H1 (cell line): ENCODE measurements at places on chromosomes 1 and 21.

DNA sequence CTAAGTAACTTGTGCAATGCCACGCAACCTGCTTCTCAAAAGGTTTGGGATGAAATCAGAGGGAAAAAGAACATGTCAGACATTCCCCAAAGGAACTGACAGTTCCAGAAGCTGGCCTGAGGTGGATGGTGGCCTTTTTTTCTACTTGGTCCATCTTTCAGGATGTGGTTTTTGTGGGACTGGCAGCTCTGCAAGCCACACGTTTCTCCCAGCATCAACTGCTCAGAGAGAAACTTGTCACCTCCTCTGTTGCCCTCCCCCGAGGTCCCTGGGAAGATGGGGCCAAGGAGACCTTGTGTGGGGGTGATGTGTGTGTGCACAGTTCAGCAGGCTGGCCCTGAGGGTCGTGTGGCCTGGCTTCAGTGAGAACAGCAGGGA lies 2.5 kb upstream of the DHRS3 start:
- no peak for DNase-seq

GRCh38 chr1:32867671-32868070 lies 3.0 kb downstream of the FNDC5 start:
- no peak for DNase-seq

GRCh38 chr1:45721207-45721606 lies 29.2 kb downstream of the IPP start:
- DNase-seq: no peak

DNA sequence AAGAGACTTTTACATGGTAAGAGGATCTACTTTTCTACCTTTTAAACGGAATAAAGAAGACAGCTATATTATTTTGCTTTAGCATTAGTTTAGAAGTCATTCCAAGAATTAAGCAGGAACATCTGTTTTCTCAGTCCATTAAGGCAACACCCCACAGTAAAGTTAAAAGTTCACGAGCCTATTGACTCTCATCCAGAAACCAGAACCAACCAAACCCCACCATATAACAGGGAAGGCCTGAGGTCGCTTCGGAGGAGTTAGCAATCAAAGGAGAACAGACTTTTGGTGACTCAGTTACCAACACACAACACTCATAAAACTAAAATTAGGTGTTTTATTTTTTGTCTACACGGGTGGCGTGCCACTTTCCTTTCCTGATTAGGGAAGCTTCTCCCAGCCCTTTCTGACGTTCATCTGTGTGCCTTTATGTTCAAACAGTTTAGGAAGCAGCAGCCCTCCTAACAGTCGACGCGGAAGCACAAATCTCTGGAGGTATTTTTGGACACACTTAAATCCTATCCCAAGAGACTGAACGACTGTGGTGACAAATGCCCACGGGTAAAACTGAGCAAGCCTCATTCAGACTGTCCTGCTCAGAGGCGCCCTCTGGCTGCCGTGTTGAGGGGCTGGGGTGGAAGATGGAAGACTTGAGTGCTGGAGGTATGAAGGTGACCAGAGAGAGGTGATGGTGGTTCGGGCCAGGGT lies 8.6 kb upstream of the PLA2G2C start:
- DNase-seq: peak; percentile 82

DNA sequence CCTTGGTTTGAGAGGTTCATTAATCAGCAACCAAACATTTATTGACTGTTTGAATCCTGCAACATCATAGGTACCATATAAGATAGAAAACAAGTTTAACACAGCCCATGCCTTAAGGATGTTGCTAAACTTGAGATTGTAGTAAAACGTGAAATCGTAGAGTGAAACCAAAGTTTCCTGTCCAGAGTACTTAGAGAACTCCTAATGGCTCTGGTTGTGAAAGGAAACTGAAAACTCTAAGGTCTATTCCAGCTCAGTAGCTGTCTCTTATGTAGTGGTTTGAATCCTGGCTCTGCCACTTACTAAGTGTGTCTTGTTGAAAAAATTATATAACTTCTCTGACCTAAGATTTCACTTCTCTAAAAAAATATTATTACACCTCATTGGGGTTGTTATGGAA lies 310.9 kb downstream of the NTNG1 start:
- DNase-seq: no peak

DNA sequence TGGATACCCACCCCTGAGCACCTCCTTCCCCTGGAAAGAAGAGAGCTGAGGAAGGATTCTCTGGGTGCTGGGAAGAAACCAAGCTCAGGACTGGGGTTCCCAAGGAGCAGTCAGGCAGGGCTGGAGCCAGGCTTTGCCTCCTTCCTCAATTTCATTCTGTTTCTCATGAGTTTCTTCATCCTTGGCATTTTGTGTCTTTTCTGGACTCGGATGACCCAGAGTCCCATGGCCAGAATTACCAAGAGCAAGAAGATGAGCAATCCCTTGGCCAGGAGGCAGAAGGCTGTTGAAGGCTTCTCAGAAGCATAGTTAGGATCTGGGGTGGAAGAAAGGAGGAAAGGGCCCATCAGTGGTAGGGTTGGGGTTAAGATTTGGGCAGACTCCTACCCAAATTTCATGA lies 2.5 kb downstream of the SLAMF9 start:
- no peak for DNase-seq

- no peak for DNase-seq
Measured at GRCh38 chr1:160001440-160001839, 30.4 kb downstream of the PIGM start.

DNA sequence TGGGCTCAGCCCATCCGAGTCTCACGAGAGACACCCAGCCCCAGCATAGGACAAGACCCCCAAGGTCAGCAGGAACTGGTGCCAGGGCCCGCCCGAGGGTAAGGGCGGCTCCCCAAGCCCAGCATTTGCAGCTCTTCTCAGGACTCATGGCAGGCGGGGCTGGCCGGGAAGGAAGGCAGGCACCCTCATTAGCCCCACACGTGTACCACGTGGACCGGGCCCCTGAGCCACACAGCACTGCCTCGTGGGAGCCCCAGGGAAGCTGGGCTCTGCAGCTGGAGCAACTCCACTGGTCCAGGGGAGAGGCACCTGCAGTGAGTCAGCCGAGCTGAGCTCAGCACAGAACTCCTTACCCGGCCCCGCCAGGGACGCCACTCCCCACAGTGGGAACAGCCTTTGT lies 97.7 kb upstream of the IFFO2 start:
- DNase-seq: no peak

DNA sequence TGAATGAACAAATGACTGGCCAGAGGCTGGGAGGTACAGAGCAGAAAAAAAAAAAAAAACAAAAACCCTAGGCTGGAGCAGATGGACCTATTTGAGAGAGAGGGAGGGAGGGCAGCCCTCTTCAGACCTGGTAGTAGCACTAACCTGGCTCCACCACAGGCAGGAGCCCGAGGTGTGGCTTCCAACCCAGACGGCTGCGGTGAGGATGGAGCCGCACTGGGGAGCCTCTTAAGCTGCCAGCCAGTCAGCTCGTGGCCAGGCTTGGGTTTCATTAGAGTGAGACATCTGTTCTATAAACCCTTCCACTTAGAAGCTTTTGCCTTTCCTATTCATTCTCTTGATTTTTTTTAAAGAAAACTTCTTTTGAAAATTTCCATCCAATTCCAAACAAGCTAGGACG lies 16.8 kb downstream of the LGR6 start:
- DNase-seq: no peak

DNA sequence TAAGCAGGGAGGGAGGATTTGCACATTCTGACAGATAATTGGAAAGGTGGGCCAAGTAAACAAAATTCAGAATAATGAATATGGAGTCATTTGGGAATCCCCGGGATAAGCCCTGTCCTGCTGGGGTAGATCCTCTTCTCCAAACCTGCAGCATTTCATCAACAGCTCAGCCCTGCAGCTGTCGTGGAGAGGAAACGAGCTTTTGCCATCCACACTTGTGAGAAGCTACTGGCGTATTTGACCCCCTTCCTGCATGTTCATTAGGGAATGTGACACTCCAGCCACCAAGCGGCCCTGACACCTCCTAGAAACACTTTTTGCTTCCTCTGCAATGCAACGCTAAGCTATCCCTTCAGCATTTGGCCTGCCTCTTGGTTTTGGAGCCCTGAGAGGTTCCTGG lies 8.0 kb upstream of the LEFTY2 start:
- no peak for DNase-seq

DNA sequence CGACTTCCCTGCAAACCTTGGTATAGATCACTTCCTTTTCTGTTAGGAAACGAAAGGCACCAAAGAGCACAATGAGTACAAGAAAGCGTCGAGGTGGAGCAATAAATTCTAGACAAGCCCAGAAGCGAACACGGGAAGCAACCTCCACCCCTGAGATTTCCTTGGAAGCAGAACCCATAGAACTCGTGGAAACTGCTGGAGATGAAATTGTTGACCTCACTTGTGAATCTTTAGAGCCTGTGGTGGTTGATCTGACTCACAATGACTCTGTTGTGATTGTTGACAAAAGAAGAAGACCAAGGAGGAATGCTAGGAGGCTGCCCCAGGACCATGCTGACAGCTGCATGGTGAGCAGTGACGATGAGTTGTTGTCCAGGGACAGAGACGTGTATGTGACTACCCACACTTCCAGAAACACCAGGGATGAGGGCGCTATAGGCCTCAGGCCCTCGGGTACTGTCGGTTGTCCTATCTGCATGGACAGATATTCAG lies 18.5 kb downstream of the FAM89A start:
- no peak for DNase-seq

- DNase-seq: no peak
Measured at GRCh38 chr1:207026104-207026534, 6.4 kb downstream of the C1orf116 start.

DNA sequence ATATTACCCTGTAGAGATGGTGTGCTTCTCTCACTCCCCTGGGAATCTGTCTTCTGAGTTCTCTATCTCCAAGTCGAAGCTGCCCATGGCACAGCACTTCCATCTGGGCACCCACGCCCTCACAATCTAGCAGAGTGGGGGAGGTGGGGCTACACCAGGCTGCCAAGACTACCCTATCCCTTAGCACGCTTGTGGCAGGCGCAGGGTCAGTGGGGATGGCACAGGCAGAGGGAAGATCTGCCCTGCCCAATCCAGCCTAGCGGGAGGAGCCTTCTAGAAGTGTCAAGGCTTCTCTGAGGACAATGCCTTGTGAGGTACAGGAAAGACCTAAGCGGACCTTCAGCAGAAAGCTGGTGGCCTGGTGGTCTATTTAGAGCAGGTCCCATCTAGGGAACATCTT lies 49.1 kb downstream of the DMAP1 start:
- no peak for DNase-seq

GRCh38 chr1:26289158-26290059 lies 9.5 kb downstream of the SH3BGRL3 start:
- DNase-seq: no peak

GRCh38 chr21:21156397-21156796 lies 158.2 kb downstream of the NCAM2 start:
- DNase-seq: no peak

- DNase-seq: no peak
Measured at GRCh38 chr1:59487335-59488031, 190.6 kb downstream of the FGGY start.

DNA sequence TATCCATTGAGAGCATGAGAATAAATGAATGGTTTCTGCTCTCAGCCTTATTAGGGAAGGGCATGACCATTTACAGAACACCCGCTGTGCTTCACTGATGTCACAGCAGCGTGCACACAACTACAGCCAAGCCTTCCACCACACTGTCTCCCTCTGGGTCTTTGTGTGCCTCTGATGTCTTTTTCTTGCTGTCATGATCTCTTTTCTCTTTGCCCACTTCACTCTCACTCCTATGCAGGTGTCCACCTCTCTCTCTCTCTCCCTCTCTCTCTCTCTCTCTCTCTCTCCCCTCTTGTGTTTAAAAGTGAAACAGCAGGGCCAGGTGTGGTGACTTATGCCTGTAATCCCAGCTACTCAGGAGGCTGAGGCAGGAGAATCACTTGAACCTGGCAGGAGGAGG lies 232.5 kb upstream of the JUN start:
- DNase-seq: no peak

- no peak for DNase-seq
Measured at GRCh38 chr1:48691429-48692001, 85.2 kb downstream of the BEND5 start.

GRCh38 chr1:12153181-12153785 lies 13.5 kb upstream of the TNFRSF1B start:
- no peak for DNase-seq

GRCh38 chr1:180215856-180216625 lies 14.0 kb upstream of the LHX4 start:
- no peak for DNase-seq

DNA sequence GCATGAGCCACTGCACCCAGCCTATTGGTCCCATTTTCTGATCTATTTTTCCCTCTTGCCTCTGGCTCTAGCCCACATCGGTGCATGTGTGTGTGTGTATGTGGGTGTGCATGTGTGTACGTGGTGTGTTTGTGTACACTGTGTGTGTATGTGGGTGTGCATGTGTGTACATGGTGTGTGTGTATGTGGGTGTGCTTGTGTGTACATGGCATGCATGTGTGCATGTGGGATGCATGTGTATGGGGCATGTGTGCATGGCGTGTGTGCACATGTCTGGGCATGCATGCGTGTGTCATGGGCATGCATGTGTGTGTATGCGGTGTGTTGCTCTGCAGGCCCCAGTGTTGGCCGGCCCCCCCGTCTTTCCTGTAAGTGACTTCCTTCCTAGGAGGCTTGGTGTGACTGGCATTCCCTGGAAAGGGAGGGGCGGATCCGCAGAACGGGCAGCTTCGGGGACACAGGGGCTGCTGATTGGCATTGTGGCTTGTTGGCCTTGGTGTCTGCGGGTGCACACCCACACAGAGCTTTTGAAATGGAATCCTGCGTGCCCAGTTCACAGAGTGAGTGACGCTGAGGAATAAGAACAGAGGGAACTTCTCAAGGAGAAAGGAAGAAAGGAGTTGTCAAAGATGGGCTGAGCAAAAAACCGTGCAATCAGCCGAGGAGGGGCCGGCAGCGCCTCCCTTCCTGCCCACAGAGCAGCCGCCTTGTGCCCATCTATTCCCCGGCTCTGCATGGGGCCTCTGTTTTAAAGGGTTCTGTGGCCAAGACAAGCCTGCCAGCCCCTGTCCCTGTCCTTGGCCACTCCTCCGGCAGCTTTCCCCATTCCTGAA lies 8.0 kb downstream of the PDXK start:
- DNase-seq: no peak

DNA sequence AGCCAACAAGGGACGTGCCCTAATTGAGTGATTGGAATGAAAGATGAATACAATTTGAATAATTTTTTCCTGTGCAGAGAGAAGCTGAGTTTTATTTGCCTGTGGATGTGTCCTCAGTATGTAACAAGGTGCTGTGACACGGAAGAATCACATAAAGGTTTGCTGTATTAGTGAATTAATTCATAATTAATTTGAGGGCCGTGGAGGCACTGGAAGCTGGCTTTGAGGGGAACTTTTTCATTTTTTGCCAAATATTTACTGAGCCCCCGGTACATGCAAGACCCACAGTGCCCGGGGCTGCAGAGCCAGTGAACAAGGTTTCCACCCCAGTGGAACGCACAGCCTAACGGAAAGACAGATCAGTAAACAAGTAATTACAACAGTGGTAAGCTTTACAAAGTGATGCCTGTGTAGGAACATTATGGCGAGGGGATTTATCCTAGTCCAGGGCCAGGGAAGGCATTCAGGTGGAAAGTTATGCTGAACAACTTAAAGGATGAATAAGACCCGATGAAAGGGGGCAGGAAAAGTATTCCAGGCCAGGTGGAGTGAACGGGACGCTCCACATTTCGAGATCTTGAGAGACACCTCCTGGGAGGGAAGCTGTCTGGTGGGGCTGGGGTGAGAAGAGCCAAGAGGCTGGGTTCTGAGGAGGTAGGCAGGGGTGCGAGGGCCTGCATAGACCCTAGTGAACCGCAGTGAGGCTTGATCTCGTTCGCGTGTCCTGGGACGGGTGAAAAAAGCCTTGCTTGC lies 773 bp upstream of the RCC2 start:
- DNase-seq: no peak
